NCI-H2227 treated with DMSO at 0.1 percent for 48 hours (cell line): ENCODE measurements at places on chromosomes 3 and 15.

- no peak for DNase-seq
Observed at GRCh38 chr15:28960979-28961378, 75.2 kb downstream of the APBA2 start.

DNA sequence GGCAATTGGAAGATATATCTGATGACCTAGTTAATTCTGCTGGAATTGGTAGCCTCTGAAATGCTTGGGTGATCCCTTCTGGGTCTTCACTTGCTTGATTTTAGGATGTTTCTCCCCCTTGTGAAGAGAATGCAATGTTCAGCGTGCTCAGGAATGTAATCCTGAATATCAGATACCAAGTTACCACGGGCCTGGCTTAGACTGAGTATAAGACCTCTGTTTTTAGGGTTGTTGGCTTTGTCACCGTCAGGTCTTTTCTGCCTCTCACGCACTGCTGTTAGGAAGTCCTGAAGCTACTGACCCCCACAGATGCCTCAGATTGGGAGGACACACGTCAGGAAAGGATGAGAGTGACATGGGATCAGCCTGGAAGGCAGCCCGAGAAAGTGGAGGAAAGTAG, 198.5 kb downstream of the CDIN1 start:
- DNase-seq, result no peak

DNA sequence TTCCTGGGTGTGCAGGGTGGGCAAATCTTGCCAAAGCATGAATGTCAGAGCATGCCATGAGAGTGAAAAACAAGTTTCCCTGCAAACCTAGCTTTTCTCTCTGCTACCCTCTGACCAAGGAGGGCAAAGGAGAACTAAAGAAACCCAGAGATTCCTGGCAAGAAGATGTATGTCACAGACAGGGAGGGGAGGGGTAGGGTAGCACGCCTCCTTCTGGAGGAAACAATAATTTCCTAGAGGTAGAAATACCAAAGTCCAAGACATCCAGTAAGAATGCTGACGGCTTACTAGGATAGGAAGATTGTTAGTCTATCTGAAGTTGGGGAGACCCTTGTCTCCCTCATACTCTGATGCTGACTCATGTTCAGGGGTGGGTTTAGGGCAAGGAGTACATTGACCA, 203.9 kb downstream of the NR1D2 start:
- no peak for DNase-seq

- DNase-seq, result no peak
Observed at GRCh38 chr15:94029495-94029894, 201.9 kb upstream of the MCTP2 start.

DNA sequence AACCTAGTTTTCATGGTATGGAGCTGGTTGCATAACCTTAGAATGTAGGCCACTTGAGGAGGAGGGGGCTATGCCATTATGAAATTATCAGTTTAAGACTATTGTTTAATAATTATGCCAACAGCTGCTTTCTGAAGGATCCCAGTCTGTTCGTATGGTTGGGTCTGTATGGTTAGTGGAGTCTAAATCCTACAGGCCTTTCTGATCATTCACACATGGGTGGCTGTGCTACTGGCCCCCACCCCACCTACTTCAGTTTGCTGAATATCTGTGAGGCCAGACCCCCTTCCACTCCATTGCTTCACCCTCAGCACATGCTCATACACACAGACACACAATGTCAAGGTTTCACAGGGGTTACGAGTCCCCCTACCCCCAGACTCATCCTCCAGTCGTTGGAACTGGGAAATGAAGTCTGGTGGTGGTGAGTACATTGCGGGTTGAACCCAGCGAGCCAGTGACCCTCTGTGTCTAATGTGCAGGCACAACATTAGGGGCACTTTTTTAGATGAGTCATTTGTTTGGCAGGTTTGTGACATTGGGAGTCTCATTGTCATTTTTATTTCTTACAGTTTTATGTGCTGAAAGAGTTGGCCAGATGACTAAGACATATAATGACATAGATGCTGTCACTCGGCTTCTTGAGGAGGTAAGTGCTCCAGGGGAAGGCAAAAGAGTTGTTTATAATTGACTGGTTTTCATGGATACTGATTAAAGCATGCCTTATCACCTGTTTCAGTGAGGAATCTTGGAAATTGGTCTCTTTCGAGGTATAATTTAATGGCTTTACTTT, 85.3 kb downstream of the TRAK1 start:
- peak; percentile 3 for DNase-seq

- DNase-seq, result no peak
Observed at GRCh38 chr3:50816894-50817293, 142.2 kb downstream of the DOCK3 start.

DNA sequence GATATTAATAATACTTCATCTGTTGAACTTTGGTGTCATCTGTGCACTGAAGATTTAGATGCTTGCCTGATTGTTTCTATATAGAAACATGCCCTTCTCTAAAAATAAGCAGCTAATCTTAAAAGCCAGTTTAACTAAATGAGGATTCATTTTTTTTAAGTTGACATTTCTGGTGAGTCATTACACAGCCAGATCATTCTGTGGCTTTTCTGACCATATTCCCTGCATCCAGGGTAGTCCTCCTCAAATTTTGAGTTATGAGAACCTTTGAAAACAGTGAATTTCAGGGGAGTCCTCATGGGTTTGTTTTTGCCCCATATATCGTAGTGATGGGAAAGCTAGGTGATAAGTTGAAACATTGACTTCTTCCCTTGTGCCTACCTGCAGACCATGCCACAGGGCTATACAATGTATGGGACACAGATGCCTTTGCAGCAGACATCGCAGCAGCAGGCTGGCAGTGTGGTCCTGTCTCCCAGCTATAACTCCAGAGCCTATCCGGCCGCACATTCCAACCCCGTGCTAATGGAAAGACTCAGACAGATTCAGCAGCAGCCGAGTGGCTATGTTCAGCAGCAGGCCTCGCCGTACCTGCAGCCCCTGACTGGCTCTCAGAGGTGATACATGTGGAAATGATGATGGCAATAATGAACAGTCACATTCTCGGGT, 26.5 kb upstream of the P2RY12 start:
- no peak for DNase-seq

DNA sequence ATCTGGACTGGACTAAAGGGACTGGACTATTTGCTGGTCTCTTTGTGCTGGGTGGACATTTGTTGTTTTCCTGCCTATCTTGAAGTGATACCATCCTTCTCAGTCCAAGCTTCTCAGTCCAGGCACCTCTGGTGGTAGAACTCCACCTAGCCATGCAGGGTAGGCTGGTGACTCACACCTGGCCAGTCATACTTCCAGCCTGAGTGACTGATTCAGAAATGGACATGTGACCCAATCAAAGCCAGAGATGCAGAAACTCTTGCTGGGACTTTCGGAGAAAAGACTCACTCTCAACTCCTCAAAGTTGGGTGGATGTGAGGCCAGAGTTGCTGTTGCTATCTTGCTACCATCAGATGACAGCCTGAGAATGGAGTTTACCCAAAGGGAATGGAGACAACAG, 5.6 kb upstream of the ASB14 start:
- no peak for DNase-seq

- no peak for DNase-seq
Observed at GRCh38 chr3:156720826-156721225, 46.4 kb downstream of the TIPARP start.

DNA sequence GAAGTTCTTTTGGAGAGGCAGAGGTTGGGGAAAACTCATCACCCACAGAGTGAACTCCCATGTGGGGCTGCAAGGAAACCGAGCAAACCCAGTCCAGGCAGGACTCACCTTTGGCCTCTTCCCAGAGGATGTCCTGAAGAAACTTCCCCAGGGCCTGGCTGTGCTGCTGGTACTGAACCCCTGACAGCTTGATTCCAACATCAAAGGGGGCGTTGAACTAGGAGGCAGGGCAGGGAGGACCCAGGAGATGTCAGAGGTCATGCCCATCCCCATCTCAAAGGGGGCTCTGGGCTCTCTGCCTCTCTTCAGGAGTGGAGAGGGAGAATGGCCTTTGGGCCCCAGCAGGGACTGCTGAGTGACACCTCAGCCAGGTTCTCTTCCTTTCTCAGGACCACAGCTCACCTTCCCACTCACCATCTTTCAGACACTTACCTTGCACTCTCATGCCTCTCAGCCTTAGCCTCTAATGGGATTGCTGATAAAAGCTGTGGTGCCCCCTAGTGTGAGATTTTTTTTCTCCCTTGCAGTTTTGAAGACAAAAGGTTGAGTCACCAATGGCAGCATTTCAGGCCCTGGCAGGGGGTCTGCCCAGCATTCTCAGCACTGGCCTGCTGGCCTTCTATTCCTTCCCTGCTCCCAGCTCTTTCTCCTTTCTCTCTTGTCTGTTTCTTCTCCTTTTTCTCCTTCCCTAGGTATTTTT, 6.0 kb downstream of the GHRL start:
- DNase-seq, result no peak

GRCh38 chr3:42539871-42540714, 37.6 kb downstream of the VIPR1 start:
- DNase-seq, result no peak

DNA sequence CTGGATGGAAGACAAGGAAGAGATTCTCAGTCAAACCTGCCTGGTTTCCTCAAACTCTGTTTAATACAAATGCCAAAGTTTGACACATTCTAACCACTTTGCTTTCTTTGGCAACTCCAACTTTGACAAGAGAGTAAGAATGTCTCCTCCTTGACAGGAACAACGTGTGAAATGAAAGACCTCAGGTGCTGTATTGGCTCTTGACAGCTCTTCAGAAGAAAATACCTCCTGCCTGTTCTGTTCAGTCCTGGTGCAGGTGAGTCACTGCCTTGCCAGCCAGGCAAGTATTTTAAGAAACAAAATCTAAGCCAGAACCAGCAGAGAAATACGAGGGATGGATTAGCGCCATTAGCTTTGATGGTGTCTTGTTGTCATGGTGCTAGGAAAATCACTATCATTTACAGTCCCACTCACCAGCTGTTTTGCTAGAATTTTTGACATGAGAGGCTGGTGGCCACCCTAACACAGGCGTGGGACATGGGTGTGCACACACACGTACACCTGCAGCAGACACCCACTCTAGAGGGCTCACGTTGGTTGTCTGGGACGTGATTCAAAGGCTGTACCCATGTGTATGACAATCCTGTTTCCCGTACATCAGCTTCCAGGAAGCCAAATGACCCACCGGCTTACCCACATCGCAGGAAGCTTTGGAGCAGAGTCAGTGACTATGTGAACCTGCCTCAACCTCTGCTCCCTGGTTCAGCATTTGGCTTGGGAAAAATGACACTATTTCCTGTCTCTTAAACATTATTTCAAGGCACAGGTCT, 60.4 kb downstream of the CCNL1 start:
- no peak for DNase-seq

DNA sequence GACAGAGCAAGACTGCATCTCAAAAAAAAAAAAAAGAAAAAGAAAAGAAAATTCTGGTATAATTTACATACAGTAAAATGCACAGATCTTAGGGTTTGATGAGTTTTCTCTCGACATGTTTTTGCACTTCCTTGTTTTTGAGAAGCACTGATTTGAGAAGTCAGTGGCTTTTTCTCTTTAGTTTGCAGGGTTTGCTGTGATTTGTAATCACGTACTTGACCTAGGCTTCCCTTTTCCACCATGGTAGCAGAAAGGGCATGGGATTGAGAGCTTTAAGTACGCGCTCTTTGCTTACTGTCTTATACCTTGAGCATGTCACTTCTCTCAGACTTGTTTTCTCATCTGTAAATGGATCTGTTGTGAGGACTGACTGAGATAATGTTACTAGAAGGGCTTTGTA, 4.1 kb downstream of the VHL start:
- DNase-seq, result no peak

DNA sequence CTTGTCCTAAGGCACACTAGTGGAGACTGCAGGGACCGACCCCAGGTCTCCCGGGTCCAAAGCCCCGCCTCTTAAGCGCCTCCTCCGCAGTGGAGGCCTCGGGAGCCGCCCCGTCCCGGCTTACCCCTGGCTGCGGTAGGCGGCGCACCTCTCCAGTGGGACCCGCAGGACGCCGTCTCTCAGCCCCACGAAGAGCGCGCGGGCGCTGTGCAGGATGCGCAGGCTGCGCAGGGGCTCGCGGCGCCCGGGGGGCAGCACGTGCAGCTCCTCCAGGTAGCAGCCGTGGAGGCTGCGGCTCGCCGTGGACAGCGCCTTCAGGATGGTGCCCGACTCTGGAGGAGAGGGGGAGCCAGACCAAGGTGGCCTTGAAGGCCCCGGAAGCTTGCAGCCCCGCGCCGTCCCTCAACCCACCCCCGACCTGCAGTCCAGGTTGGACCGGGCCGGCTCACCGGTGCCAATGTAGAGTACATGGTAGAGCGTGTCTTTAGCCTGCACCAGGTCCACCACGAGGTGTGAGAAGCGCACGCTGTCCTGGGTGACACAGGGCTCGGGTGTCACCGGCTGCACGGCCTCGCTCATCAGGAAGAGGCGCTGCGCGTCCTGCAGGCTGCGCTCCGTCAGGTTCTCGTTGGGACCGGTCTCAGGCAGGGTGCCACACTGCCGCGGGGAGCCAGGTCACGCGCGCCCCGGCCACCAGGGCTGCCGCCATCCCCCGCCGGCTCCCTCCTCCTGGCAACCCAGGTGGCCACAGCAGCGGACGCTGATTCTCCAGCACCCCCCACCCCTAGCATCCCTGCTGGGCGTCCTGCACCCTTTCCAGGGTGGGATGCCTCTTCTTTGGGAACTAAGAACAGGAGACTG, 105.5 kb downstream of the SEMA5B start:
- no peak for DNase-seq

- no peak for DNase-seq
Observed at GRCh38 chr3:95539950-95540483, 1274.4 kb upstream of the EPHA6 start.

DNA sequence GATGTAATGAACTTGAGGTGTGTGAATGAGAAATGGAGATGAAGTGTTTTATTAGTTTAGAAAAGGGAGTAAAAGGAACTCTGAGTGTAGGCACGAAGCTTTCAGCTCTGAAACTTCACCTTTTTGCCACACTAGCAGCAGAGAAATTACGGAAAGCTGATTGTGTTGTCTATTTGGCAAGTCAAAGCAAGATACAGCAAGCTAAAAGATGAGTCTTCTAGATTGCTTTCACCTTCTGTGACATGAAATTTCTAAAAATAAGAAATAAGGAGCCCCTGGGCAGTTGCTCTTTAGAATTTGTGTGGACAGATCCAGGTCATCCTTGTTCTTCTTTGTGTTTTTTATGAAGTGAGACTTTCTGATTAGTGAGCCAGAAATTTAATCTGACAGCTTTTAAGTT, 143.4 kb downstream of the FNDC3B start:
- no peak for DNase-seq

- DNase-seq, result no peak
Observed at GRCh38 chr3:161649900-161650484, 153.4 kb downstream of the OTOL1 start.

- DNase-seq, result no peak
Observed at GRCh38 chr3:160586679-160587078, 21.3 kb upstream of the KPNA4 start.

- DNase-seq, result no peak
Observed at GRCh38 chr3:192332386-192333291, 394.7 kb downstream of the FGF12 start.

DNA sequence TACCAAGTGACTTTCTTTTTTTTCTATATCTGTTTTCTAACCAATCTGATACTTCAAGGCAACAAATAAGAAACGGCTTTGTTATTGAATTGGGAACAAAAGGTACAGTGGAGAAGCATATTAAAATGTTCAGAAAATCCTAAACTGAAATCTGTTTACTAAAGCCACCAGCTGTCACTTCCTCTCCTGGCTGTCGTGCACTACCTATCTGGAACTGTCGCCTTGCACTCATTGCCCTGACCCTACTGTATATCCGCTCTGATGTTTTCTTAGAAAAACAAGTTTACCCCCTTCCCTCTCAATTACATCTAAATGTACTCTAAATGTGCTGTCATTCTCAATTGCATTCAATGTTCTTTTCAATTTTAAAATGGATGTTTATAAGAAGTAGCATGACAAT, 439.8 kb upstream of the ARRDC4 start:
- DNase-seq, result no peak
